Placental pericyte (primary cell): ENCODE measurements at places on chromosomes 5 and 9. TPM values are rescaled to one million over a fixed set of nuclear protein-coding genes. Genes with fewer than 3 reads are reported as not detected.

The SLC6A3 gene
- total RNA-seq = not detected in 2 replicates

The OLFML2A gene
- 11.5 and 23.2 TPM in 2 replicates for total RNA-seq

The TSTD2 gene
- 15.1 and 15.9 TPM in 2 replicates for total RNA-seq

The ADRB2 gene
- 0.66 and 2.3 TPM in 2 replicates for total RNA-seq

The STKLD1 gene
- total RNA-seq = under 0.01 and 0.14 TPM in 2 replicates

The SNX30 gene
- 20.2 and 32.0 TPM in 2 replicates for total RNA-seq

The RXRA gene
- total RNA-seq = 17.5 and 19.2 TPM in 2 replicates

The GPR21 gene
- total RNA-seq = 1.1 and 1.4 TPM in 2 replicates

The PFN3 gene
- not detected in 2 replicates for total RNA-seq

The CAMK2A gene
- total RNA-seq = 2.0 and 2.4 TPM in 2 replicates

The UNC13B gene
- 28.9 and 35.4 TPM in 2 replicates for total RNA-seq

The NR5A1 gene
- total RNA-seq = not detected in 2 replicates

The PDCD1LG2 gene
- 16.0 and 49.5 TPM in 2 replicates for total RNA-seq

The CTXN3 gene
- not detected in 2 replicates for total RNA-seq

The OGN gene
- not detected in 2 replicates for total RNA-seq

The OR2S2 gene
- 0.14 and 0.22 TPM in 2 replicates for total RNA-seq

The ZFP37 gene
- 1.1 and 2.1 TPM in 2 replicates for total RNA-seq

The GLRX gene
- total RNA-seq = 54.5 and 146 TPM in 2 replicates

The LECT2 gene
- total RNA-seq = not detected in 2 replicates

The PSIP1 gene
- 26.5 and 35.8 TPM in 2 replicates for total RNA-seq

The ZBTB26 gene
- 2.8 and 3.7 TPM in 2 replicates for total RNA-seq

The SCGB3A1 gene
- total RNA-seq = not detected in 2 replicates

The CCL21 gene
- total RNA-seq = not detected in 2 replicates

The OR1L8 gene
- total RNA-seq = not detected in 2 replicates

The NTNG2 gene
- 1.1 and 2.8 TPM in 2 replicates for total RNA-seq

The MYMK gene
- not detected in 2 replicates for total RNA-seq

The CLIC3 gene
- total RNA-seq = 4.3 and 12.7 TPM in 2 replicates

The DBN1 gene
- 125 and 151 TPM in 2 replicates for total RNA-seq

The CCDC171 gene
- 1.3 and 5.0 TPM in 2 replicates for total RNA-seq

The EIF4E1B gene
- total RNA-seq = not detected in 2 replicates

The LMBRD2 gene
- total RNA-seq = 20.6 and 20.8 TPM in 2 replicates

The WWC1 gene
- total RNA-seq = 2.2 and 4.7 TPM in 2 replicates

The PRR16 gene
- total RNA-seq = 10.5 and 13.2 TPM in 2 replicates

The EPB41L4B gene
- 0.14 and 0.44 TPM in 2 replicates for total RNA-seq
